ENCODE measurements at places on chromosomes 16 and 17.

DNA sequence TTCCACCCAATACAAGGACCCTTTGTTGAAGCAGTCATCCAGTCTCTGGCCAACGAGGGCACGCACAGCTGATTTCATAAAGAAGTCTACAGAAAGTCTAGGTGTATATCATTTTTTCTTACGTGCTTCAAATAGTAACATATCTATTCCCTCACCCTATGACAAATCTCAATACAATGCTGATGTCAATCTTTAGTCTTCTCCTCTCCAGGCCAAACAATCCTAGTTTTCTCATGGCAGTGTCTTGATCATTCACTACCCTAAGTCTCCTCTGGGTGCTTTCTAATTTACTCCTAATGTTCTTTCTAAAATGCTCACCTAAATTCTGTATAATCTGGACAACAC is 92.6 kb downstream of the CACNG1 start:
- no peak for DNase-seq

DNA sequence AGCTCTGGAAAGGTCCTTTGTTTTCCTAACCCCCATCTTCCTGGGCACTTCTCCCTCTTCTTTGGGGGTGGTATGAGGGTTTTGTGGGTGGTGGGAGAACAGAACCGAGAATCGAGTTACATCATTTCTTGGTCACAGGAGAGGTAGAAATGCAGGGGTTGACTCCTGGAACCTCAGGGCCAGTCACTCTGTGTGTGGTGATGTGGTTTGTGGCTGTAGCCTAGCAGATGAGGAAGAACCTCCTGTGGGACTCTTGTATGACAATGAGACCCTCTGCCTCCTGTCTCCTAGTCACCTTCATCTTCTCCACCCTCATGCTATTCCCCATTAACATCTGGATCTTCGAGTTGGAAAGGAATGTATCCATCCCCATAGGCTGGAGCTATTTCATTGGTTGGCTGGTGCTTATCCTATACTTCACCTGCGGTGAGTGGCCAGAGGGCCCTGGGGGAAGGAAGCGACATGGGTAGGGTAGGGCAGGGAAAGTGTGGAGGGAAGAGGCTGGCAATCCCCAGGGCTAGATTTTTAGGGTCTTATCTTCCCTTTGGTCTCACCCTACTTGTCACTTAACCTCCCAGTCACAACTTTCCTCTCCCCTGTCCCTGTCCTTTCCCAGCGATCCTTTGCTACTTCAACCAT is 5.5 kb downstream of the ODF4 start:
- no peak for DNase-seq

- peak; percentile 0 for DNase-seq
Measured at GRCh38 chr17:14688134-14688533, 387.3 kb downstream of the HS3ST3B1 start.

DNA sequence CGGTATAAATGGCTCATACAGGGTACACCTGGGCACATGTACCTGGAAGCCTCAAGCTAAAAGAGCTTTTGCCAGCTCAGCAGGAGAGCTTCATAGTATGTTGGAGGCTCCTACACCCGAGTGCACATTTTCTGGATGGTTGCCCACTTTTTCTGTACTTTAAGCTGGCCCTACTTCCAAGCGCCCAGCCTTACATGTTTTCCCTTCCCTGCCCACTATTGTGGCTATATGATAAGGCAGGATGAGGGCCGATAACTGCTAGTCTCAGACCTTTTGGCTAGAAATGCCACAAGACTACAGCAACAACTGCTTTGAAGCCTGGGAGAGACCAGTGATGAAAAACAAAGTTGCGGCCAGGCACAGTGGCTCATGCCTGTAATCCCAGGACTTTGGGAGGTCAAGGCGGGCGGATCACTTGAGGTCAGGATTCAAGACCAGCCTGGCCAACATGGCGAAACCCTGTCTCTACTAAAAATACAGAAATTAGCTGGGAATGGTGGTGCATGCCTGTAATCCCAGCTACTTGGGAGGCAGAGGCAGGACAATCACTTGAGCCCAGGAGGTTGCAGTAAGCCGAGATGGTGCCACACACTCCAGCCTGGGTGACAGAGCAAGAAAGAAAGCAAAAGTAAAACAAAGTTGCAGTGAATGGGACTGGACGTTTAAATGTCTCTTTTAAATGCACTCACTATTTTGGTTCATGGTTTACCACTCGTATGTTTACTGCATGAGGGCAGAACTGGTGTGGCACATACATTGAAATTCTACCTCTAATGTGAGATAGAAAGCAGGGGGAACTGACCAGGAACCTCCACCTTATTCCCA is 14.2 kb upstream of the MARCHF10 start:
- no peak for DNase-seq

DNA sequence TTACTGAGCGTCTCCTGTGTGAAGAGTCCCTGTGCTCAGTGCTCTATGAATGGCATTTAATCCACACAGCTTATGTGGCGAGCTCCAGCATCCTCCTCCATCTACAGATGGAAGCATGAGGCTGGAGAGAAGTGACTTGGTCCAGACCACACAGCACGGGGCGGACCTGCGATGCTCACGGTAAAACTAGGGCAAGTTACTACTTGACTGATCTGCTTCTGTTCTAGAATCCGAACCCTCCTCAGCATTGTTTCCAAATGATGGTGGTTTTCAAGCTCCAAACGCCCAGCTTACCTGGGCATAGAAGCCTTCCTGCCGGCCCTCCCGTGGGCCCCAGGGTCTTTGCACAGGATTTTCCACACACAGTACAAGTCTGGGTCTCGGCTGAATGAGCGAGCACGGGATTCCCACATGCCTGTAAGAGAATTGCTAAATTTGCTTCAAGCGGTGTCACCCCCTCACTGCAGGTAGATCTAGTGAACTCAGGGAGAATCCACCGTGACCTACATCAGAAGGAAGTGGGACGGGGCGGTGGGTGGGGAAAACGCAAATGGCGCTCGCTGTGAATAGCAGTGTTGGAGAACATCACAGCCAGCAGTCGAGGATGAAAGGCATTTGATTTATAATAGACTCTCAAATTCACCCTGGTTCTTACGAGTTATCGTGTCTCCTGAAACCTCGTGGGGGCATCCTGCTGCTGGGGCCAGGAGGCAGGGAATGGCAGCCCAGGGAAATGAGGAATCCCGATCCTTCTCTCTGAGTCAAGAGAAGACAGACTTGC is 101.1 kb downstream of the CMIP start:
- no peak for DNase-seq

GRCh38 chr17:79843816-79844800 is 4.9 kb upstream of the CBX4 start:
- DNase-seq: peak; percentile 14

DNA sequence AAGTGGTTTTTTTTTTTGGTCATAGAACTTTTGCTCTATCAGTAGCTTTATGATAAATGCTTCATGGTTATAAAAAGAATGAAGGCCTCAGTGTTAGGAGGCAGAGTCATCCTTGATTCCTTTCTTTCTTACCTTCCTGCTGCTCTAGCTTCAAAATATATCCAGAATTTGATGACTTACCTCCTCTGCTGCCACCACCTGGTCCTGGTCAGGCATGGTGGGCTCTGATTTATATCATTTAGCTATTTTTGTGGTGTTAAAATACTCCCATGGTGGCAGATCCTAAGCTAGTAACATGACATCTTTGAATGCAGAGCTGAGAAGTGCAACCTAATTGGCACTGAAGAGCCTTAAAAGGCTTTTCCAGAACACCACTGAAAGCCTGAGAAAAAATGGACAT is 508.8 kb upstream of the CDH8 start:
- no peak for DNase-seq

DNA sequence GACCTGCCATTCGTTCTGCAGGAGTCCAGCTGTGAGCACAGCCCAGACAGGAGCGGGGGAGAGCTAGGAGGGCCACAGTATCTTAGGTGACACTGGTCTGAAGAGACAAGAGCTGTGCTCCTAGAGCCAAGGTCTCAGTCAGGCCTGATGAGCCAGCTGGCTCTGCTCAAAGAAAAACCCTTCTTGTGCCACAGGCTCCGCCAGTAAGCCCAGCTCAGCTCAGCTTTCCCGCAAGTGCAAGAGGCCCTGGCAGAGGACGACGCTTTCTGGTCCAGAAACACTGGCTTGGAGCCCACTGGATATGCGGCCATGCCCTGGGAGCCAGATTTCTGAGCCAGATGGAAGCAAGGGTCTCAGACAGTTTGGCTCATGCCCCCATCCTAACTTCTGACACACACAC is 23.9 kb downstream of the PEMT start:
- DNase-seq: no peak

- no peak for DNase-seq
Measured at GRCh38 chr17:77484111-77484510, 343.3 kb downstream of the SEC14L1 start.
